NCI-H526 (cell line): ENCODE measurements at places on chromosomes 11 and 22.

- peak; percentile 60 for DNase-seq
Observed at GRCh38 chr11:2191883-2192282, 20.3 kb upstream of the TH start.

DNA sequence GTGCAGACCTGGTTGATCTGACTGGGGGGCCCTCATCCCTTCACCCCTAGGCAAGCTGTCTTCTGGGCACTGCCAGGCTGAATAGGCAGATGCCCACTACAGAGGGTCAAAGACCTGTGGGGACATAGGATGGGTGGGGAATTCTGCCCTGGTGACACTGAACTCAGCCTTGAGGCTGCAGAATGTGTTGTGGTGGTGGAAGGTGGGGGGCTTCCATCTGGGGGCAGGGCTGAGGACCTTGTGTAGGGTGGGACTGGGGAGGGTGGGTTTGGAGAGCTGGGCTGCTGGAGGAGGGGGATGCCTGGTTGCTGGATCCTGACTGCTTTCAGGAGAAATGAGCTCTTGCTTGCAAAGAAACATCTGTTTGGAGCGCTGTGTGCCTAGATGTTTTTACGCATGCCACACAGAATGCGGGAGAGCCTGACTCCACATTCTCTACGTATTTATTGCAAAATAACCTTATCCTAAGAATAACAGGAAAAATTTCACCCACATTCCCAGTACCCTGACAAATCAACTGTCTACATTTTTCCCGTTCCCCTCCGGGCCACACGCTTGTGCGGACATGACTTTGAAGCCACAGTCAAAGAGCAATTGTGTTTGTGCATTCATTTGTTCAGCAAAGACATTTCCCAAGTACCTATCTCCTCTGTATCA, 18.3 kb downstream of the SMIM38 start:
- no peak for DNase-seq

GRCh38 chr11:129249351-129249750, 57.2 kb upstream of the ARHGAP32 start:
- no peak for DNase-seq

GRCh38 chr22:45469281-45470073, 33.2 kb upstream of the FBLN1 start:
- DNase-seq = no peak

GRCh38 chr22:25666308-25666707, 75.7 kb upstream of the MYO18B start:
- no peak for DNase-seq

GRCh38 chr11:92829121-92829520, 140.3 kb upstream of the MTNR1B start:
- no peak for DNase-seq

GRCh38 chr11:65648997-65649493, 11.1 kb downstream of the SIPA1 start:
- DNase-seq = no peak
